Ascending aorta (tissue), 2 donors: ENCODE measurements at places on chromosomes 5 and 9.

DNA sequence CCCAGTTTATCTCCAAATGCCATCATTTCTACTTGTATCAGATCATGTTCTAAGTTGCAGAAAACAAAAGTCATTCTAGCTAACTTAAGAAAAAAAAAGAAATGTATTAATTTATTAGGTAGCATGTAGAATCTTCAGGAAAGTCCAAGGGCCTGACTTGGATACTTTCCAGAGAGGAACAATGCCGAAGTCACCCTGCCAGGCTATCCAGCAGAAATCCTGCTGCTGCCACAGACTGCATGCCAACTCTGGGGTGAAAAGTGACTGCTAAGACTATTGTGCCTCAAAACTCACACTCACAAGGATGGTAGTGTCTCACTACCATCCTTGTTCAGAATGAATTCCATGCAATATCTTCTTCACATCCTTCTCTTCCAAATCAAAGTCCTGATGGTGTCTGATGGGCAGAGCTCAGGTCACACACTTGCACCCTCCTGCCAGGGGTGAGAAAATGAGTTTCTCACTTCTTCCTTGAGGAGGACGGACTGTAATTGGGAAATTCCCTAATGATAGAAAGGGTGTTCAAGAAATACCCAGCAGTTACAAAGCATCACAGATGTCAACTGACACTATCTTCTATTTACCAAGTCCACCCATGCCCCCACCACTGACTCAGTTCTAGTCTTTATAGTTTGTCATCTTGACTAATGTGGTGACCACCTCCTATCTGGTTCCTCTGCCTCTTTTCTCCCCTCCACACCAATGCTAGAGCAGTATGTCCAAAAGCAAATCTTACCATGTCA is 279.4 kb downstream of the CWC27 start:
- no peak for DNase-seq

GRCh38 chr5:161333194-161333880 is 213.2 kb downstream of the GABRB2 start:
- DNase-seq, result no peak

DNA sequence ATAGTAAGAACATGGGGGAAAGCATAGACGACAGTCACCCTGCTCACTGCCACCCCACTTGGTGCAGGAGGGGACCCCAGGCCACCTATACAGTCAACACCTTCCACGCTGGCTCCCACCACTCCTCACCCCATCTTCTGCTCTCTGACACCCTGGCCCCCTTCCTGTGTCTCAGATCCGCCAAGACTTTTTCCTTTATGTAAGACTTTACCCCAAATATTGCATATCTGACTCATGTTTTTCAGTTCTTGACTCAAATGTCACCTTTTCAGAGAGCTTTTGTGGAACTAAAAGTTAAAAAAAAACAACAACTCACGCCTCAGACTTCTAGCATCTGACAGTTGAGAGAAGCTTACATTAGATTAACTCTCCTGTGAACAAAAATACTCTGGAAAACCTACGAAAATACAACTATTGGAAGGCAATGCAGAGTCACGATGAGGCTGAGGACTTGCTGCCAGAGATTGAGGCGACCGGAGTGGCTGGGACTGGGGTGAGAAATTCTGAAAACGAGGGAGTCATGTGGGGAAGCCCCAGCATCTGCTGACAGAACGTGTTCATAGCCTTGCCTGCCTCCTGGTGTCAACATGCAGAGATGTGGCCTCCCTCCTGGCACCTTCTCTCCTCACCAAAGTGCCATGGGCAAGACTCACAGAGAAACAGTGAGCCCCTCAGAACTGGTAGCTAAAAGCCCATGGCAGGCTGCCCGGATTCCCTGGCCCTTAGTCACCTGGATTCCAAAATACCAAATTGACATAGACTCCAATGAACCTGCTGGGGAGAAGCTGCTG is 22.4 kb upstream of the FCN2 start:
- no peak for DNase-seq

- DNase-seq, result no peak
Measured at GRCh38 chr9:114177423-114178064, 22.2 kb downstream of the COL27A1 start.

DNA sequence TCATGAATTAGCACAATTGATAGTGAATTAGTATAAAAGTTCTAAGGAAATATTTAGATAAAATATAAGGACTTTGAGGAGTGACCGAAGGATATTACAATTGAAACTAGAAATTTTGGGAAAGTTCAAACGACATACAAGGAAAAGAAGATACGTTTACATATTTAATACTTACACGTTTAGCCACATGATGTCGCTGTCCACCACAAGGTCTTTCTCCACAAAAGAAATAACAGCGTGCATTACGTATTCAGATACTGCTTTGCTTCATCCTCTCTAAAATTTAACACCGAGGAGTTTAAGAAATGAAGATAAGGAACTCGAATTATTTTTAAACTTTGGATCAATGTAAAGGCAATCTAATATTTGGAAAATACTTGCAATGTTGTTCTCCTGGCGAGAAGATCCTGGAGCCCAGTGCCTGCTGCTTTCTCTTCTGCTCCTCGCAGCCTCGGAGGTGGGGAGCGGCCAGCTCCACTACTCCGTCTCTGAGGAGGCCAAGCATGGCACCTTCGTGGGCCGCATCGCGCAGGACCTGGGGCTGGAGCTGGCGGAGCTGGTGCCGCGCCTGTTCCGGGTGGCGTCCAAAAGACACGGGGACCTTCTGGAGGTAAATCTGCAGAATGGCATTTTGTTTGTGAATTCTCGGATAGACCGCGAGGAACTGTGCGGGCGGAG is at the start of gene PCDHA3:
TSS of gene PCDHA3 (plus strand) at position 242 of the 678 bp plus-strand sequence.
- DNase-seq, result no peak

DNA sequence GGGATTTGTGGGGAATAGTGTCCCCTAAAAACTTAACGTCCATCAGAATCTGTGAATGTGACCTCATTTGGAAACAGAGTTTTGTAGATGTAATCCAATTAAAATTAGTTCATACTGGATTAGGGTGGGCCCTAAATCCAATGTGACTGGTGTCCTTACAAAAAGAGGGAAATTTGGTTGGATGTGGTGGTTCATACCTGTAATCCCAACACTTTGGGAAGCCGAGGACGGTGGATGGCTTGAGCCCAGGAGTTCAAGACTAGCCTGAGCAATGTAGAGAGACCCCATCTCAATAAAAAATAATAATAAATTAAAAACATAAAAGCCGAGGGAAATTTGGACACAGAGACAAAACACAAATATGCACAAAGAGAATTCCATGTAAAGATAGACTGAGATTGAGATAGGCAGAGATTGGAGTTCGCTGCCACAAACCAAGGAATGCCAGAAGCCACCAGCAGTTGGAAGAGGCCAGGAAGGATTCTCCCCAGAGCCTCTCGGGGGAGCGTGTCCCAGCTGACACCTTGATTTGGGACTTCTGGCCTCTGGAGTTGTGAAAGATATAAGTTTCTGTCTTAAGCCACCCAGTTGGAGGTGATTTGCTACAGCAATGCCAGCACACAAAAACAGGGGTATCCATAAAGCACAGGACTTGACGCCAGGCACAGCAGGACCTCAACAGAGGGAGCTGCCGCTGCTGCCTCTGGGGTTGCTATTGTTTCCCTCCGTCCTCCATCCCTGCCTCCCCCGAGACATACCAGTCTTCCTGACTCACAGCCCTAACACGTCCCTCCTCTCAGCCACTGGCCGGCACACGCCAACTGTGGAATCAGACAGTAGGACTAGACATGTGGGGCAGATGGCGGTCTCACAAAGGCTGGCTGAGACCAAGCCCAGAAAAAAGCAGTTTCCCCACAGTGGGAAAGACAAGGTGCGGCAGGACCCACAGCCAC is 73.8 kb upstream of the IL17B start:
- peak; percentile 71 for DNase-seq

GRCh38 chr5:28190011-28190410 is 1151.6 kb upstream of the CDH9 start:
- no peak for DNase-seq

- DNase-seq, result no peak
Measured at GRCh38 chr5:107968998-107969397, 298.3 kb upstream of the EFNA5 start.

GRCh38 chr9:133631111-133631510 is 5.1 kb upstream of the DBH start:
- no peak for DNase-seq

- no peak for DNase-seq
Measured at GRCh38 chr9:127707766-127708165, 978 bp downstream of the CFAP157 start.

DNA sequence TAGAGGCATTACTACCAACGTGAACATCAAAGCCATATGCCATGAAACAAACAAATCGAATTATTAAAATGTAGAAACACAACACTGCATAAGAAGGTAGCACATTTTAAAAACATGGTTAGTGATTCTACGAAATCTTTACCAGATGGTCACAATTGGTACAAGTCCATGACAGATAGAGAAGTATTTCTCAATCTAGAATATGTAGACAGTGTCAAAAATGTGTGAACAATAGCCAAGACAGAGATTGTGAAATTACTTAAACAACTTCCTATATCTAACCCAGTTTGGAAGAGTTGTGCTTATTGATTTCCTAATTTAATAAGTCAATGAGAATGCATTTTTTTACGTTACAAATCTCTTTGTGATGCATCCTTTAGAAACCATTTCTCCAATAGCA is 1121.6 kb downstream of the MAT2B start:
- DNase-seq, result no peak

GRCh38 chr5:98772415-98773213 is 849 bp upstream of the RGMB start:
- peak; percentile 87 for DNase-seq

- no peak for DNase-seq
Measured at GRCh38 chr5:9716838-9717281, 86.7 kb upstream of the TAS2R1 start.

DNA sequence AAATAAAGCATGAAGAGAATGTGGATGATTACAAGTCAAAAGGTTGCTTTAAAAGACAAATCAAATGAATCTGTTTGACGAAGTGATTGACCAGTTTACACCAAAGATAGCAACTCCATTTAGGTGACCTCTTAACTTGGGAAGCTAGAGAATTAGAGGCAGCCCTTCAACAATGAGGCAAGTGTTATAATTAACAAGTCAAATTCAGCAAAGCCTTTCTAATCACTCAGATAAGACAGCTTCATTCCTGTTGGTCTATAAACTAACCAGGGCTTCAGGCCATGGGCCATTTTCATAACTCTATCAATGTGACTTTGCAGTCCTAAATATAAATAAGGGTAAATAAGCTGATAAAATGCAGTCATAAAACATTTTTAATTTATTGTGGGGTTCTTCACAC is 712.2 kb upstream of the SEMA6A start:
- no peak for DNase-seq

DNA sequence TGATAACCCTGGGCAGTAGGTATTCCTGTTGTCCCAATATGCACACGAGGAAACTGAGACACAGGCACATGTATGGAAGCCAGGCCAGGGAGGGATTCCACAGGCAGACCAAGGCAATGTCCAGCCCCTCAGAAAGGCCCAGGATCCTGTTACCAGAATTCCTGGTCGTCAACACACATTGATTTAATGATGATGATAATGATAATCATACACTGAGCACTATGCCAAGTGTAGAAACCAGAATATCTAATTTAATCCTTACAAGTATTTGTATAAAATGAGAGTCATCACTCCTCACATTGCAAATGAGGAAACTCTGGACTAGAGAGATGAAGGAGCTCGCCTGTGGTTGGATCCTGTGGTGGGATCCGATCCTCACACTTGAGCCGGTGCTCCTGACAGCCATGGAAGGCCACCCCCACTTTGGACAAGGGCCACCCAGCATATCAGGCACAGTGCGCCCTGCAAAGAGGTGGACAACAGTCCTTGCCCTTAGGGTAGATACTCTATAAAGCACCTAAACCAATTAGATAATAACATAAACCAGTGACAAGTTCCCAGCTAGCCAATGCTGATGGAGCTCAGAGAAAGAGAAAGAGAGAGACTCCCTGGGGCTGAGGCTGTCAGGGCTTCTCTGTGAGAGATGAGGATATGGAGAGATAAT is 185.3 kb downstream of the SLIT3 start:
- no peak for DNase-seq

DNA sequence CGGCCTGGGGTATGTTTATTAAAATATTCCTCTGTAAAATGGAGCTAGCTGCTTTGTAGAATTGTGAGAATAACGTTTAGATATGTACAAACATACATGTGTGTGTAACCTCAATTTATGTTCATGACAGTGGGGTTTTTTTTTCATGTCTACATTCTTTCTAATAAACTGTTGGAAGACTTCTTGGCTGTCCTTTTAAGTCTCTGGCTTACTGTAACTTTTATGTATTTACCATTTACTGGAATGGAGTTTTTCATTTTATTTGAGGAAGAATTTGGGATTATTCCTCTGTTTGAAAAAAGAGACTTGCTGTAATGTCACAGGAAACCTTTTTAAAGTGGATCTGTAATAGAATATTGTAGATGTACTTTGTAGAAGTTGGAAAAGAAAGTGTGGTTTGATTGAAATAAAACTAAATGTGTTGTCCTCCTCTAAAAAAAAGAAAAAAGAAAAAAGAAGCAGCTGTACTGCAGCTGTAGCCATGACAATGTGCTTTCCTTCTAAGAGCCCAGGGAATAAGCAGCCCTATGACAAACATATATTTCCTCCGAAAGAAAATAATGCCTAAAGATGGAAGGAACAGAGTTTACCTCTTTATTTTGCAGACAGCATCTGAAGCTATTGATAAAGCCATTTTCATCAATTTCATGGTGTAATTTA is 71.2 kb upstream of the FREM1 start:
- DNase-seq, result no peak

- DNase-seq, result no peak
Measured at GRCh38 chr9:112069318-112070169, 105.6 kb downstream of the SUSD1 start.

DNA sequence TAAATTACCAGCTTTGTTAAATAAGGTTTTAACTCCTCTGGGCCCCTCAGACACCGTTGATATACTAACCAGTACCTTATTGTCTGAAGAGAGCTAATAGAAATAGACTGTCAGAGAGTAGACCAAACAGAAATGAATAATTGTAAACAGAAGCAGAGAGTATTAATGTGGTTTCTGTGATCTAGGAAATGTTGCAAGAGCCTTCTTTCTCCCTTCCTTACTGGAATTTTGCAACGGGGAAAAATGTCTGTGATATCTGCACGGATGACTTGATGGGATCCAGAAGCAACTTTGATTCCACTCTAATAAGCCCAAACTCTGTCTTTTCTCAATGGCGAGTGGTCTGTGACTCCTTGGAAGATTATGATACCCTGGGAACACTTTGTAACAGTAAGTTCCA is 5.1 kb downstream of the TYRP1 start:
- no peak for DNase-seq

- DNase-seq, result no peak
Measured at GRCh38 chr9:135340143-135340655, 139.4 kb upstream of the PPP1R26 start.

- no peak for DNase-seq
Measured at GRCh38 chr5:1663186-1663585, 136.5 kb downstream of the MRPL36 start.

DNA sequence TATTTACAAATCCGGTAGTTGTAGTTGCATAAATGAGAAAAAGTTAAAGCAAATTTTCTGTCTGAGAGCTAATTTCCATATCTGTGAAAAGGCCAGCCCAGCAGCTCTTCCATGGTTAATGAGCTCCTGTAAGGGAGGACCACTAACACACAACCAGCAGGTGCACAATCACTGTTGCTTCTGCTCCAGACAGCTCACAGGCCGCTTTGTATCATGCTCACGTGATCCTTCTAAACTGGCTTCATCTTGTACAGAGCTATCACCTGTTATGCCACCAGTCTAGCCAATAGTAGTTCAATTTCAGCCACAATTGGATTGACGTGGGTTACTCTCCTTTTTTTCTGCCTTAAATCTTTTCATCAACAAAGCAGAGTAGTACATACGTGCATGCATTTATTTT is 38.3 kb upstream of the FBXL17 start:
- no peak for DNase-seq

GRCh38 chr5:175892015-175892800 is 20.8 kb downstream of the CPLX2 start:
- no peak for DNase-seq
